ENCODE measurements at places on chromosomes 16 and 17. TPM values are rescaled to one million over a fixed set of nuclear protein-coding genes. Genes with fewer than 3 reads are reported as not detected.
A peak's percentile ranks its signal among the peaks of the same experiment; 100 is the strongest.

- no peak for DNase-seq
These were observed 7.4 kb downstream of the ZACN start for GRCh38 chr17:76086384-76086783.

GRCh38 chr17:81832608-81833159 lies 407 bp downstream of the MCRIP1 start:
- no peak for DNase-seq

DNA sequence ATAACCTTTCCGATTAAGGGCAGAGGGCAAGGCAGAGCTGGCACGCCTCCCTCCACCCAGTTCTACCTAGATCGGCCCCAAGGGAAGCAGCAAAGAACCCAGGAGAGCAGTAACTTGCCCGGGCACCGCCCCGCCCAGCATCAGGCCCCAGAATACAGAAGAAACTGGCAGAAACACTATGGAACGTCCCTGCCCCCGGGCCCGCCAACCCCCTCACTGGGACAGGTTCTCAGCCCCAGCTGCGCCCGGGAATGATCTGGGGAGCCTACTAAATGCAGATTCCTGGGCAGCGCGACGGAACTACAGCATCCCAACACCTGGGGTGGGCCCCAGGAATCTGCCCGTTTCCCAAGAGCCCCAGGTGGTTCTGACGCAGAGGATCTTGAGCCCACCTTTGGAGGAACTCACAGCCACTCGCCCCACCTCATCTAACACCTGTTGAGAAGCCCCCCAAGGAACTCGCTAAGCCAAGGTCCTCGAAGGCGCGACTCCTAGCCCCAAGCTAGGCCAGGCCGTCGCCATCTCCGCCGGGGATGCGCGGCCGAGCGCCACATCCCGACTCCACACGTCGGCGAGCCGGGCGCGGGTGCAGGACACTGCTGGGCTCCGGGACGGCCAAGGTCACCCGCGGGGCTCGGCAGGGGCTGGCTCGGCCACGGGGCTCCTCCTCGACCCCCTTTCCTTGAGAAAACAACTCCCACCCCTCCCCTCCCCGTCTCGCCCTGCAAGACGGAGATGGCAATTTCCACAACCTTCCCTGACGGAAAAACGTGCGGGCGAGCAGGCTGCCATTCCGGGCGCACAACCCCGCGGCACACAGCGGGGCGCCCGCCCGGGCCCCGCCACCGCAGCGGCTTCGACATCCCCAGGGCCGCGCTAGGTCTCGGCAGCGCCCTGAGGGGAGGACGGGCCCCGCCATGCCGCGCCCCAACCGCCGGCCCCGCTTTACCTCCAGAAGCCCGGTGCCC lies 913 bp downstream of the CDIP1 start:
- no peak for DNase-seq

GRCh38 chr17:58268326-58268725 lies 12.4 kb downstream of the MPO start:
- no peak for DNase-seq

- peak; percentile 49 for DNase-seq
These were observed 451.3 kb downstream of the PMP22 start for GRCh38 chr17:14813649-14814370.

GRCh38 chr16:23905027-23905426 lies 69.2 kb downstream of the PRKCB start:
- no peak for DNase-seq

DNA sequence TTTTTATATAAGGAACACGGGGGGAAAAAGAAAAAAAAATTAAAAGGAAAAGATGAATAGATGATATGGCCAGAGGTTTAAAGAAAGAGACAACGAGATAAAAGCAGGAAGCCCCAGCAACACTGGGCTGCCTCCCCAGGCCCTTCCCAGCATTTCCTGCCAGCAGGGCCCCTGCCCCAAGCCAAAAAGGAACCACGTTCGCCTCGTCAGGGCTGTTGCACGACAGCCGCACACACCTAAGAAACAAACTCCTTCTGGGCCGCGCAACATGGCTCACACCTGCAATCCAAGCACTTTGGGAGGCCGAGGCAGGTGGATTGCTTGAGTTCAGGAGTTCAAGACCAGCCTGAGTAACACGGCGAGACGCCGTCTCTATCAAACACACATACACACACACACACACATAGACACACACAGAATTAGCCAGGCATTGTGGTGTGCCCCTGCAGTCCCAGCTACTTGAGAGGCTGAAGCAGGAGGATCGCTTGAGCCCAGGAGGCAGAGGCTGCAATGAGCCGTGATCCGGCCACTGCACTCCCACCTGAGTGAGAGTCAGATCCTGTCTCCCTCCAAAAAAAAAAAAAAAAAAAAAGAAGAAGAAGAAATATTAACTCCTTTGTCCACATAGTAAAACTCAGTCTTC lies 83.0 kb downstream of the ANKRD11 start:
- DNase-seq = no peak

The OR4D1 gene
- total RNA-seq = not detected

DNA sequence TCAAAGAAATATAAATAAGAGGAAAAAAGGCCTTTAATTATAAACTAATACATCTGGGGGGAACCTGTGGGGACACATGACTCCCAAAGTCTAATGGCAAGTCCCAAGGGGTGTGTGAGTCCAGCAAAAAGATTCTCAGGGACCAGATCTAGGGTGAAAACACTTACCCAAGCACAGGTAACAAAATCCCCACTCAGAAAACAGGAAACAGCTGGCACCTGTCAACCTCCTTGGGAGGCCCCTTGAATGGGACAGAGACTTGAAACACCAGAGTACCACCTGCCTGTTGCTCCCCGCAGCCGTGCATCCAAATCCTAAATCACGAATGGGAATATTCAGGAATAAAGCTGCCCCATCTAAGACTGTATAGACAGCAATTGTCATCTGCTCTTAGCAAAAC lies 461.2 kb upstream of the CDH5 start:
- no peak for DNase-seq

The ADAMTS18 gene
- not detected for total RNA-seq

The SYNGR3 gene
- 0.24 TPM for total RNA-seq

The LITAFD gene
- not detected for total RNA-seq

The GJD3 gene
- total RNA-seq = 1.4 TPM

The TNFRSF12A gene
- 164 TPM for total RNA-seq

DNA sequence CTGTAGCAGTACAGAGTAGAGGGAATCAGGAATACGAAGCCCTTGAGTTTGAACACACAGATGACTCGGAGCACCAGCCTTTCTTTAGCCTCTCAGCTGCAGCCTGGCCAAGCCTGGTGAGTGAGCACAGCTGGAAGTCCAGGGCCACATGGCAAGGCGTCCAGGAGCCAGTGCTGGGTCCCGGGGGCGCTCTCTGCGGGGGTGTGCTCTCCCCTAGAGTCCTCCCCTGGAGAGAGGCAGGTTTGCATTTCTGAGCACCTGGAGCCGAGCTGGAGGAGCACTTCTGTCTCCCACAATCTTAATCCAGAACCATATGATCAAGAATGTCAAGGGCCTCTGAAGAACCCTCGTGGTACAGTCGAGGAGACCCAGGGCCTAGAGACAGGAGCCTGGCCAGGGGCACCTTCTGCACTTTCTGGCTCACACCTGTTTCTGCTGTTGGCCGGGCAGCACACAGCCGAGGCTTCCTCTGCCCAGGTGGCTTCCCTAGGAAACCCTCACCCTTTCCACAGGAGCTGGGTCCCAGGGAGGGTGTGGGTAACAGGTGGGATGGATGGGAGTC lies 78.3 kb downstream of the PLD6 start:
- no peak for DNase-seq

The ANKS3 gene
- 5.2 TPM for total RNA-seq

The RPS15A gene
- 1,272 TPM for total RNA-seq

DNA sequence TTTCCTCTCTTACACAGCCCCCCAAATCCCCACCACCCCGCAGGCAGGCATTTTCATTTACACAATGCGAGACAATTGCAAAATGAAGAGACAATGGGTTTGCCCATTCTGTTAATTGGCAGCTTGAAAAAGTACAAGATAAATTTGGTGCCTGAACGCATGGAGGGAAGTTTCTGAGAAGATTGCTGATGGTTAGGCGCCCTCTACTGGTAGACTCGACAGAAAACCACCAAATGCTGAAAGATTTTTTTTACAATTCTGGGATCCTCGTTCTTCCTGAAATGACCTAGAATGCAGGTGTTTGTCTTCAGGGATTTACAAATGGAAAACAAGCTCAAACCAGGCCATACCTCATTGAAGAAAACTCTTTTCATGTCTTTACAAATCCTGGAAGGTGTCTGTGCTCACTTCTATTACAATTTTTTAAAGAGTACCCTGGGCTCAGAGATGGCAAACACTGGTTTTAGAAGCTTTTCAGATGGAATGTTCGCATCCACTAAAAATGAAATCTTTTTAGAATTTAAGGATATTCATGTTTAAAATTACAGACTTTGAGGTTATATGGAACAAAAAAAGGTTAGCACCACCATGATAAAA lies 338.5 kb downstream of the PMP22 start:
- DNase-seq = peak; percentile 15

The NOG gene
- total RNA-seq = 8.5 TPM

- no peak for DNase-seq
These were observed 18.1 kb downstream of the SOST start for GRCh38 chr17:43740541-43740940.

The ZNF319 gene
- total RNA-seq = 8.7 TPM

- no peak for DNase-seq
These were observed 143.7 kb upstream of the RCVRN start for GRCh38 chr17:10048629-10049350.

GRCh38 chr16:78390092-78390491 lies 290.6 kb downstream of the WWOX start:
- no peak for DNase-seq

The GRAP gene
- total RNA-seq = 0.71 TPM

DNA sequence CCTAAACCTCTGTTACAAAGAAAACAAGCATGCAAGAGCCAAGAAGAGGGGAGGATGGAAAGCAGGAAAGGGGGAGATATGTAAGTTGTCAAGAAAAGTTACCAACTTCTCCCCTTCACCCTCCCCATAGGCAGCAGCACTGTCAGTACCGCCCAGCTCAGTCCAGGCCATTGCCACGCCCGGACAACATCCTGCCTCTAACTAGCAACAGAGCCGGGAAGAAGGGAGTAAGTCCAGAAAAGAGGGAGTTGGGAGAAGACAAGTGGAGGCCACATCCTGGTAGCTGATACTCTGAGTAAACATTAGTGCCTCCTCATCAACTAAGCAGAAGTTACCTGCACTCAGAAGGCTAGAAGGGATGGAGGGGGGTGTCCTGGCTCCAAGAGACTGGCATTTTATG lies 113.6 kb downstream of the SMG6 start:
- DNase-seq = peak; percentile 63

The KRT14 gene
- total RNA-seq = not detected

DNA sequence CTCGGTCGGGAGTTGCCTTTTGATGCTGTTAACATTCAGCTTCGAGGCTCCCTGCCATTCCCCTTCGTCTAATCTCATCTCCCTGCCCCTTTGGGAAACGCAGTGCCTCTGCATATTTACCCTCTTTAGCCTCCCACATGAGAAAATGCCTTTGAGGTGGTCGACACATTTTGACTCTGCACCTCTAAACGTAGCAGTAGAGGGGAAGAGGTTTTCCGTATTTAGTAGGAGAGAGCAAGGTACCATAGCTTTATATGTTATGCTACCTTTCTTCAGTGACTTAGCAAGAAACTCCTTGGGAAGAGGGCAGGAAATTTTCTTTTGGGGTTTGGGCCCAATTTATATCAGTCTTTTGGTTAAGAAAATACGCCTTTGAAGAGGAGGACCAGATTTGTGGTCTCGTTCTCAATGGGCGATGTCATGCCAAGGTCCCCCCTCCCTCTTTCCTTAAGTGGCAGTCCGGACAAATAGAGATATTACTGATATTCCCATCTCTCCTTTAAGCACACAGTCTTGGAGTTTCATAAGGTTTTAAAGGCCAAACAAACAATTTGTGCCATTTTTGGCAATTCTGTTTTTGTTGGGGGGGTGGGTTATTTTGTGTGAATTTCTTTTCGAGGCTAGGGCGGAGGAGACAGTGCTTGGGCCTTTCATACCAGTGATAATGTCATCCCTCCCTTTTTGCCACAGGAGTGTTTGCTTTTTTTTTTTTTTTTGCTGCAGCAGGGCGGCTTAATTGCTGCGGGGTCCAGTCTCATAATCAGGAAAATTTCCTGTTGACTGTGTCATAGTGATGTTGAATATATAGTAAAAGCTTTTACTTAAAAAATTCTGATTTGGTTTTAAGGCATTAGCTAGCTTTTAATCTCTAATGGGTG lies 1.5 kb downstream of the PAFAH1B1 start:
- no peak for DNase-seq

The SECTM1 gene
- 1.2 TPM for total RNA-seq

The OR2C1 gene
- not detected for total RNA-seq

The CCL7 gene
- total RNA-seq = not detected

- no peak for DNase-seq
These were observed 38.3 kb upstream of the AKTIP start for GRCh38 chr16:53541326-53541725.

DNA sequence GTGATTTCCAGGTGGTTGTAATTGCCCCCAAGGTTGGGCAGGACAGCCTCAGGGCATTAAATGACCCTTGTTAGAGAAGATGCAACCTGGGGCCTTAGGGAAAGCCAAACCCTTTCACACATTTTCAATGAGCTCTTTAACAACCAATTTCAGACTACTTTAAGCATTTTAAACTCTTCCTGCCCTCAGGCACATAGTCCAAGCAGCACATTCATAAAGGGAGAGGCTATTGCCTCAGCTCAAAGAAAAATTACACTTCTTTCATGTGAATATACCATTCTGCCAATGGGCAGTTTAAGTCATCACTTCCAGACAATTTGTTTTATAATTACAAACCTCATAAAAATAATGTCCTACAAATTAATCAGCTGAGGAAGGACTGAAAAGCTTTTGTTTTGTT lies 544.5 kb downstream of the NPIPA7 start:
- DNase-seq = no peak

- no peak for DNase-seq
These were observed 17.1 kb downstream of the AKAP1 start for GRCh38 chr17:57102122-57102521.

DNA sequence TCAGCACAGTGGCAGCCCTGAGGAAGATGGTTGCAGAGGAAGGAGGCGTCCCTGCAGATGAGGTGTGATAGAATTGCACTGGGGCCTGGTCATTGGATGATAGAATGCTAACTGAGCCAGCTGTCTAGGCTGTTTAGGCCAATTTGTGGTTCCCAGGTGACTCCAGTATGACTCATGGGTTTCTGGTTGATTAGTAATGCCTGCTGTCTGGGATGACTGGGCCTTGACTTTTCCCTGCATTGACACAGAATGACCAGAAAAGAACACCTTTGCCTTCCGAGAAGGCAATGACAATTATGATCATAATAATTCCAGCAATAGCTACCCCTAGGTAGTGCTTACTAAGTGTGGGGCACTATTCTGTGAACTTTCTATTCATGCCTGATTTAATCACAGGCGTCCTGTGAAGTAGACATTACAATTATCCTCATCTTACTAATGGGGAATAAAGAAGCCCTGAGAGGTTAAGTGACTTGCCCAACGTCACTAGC lies 31.5 kb downstream of the USP43 start:
- DNase-seq = no peak
